ENCODE measurements at places on chromosomes 5 and 9. TPM values are rescaled to one million over a fixed set of nuclear protein-coding genes. Genes with fewer than 3 reads are reported as not detected.

DNA sequence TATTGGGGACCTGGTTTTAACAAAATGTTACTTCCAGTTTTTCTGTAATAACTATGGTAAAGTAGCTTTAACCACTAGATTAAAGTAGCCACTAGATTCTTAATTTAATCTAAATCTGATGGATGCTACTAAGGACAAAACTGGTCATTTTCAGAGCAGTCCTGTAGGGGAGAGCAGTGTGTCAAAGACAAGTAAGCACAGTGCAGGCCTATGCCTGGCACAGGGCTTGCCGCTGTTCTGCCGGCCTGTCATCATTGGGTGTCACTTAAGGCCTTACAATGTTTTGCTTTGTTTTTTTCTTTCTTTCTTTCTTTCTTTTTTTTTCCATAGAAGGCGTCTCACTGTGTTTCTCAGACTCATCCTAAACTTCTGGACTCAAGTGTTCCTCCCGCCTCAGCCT lies 53.0 kb upstream of the NXNL2 start:
- no peak for DNase-seq

DNA sequence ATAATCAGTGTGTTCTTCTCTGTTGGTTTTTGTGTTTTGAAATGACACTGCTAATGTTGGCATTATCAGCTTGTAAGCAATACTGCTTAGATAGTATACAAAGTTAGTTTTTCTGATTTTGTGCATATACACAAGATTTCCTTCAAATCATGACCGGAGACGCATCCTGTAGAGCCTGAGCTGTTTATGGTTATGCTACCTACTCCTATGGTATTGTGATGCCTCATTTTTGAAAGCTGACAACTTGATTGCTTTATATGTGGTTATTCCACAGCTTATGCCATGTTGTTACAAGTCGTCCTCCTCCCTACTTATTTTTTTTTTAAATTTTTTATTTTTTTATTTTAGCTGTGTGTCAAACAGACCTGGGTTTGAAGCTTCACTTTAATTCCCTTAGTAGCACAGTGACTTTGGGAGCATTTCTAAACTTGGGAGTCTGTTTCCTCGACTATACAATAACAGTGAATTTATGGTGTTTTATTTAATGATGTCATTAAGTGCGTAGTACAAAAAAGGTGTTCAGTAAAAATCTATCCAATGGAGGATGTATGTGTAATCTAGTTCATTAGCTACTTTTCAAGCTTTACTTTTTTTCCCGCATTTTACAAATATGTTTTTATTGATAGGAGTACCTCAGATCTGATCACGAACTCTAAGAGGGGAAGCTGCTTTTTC lies 59.5 kb downstream of the PARP8 start:
- no peak for DNase-seq

DNA sequence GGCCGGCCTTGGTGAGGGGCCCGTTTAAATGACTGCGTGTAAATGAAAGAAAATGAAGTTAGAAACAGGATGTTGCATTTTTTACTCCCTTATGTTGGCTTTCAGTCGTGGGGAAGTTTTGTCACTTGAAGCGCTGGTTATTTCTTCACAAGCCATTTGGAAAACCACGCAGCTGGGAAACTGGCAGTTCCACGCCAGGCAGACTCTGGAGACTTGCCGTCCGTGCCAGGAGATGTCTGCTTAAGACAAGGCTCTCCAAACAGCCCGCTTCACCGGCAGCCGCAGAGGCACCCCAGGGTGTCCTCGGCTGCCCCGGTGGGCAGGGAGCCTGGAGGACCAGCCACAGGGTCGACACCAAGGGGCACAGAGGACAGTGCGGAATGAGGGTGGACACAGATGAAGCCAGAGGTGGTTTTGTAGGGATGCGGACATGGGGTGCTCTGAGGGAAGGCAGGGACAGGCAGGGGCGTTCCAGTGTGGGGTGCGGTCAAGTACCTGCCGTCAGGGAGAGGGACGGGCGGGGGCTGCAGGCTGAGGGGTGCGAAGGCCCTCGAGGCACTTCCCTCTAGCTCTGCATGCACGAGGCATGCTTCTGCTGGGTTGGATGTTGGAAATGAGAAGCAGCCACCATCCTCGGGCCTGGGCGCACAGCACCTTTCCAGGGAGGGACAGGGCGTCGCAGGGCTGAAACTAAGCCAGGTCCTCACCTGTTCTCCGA lies 11.1 kb upstream of the AJM1 start:
- DNase-seq = no peak

DNA sequence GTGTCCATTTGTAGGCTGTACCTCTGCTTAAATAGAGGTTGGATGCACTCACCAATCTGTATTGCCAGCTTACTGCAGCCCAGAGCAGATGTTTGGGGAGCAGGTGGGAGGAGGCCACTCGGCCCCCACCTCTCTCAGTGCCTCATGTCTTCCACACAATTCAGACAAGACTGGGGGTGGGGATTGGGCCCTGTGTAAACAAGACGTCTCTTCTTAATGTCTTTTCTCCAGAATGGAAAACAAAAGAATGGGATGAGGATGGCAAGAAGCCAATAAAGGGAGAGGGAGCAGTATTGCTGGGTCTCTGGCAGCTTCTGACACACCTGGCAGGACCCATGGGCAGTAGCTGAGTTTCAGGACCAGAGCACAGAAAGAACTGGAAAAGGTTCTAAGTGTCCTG lies 64.9 kb downstream of the SIL1 start:
- DNase-seq = no peak

The IFNA13 gene
- not detected for total RNA-seq

DNA sequence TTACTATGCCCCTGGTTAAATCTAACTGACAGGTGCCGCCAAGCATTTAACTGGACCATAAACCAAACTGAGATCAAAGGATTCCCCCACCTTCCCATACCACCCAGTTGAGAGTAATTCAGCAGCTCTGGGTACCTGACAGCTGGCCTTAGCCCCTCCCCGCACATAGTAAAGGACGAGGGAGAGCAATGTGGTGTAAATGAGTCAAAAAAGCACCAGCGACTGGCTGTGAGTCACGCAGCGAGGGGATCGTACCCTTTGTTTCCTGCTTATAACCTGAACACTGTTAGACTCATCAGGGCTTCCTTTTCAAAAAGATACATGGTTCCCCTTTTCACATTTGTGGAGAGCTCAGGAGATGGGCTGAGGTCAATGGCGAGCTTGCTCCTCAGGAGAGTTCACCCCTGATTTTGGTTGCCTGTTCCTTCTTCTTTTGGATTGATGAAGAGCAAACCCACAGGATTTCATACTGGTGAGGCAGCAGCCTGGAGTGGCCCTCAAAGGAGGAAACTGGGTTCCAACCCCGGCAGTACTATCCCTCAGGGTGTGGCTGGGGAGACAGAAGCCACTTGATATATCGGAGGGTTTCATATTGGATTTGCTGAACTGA lies 71.5 kb downstream of the ANKRD33B start:
- DNase-seq = no peak

- DNase-seq = no peak
Measured at GRCh38 chr5:83563631-83564030, 92.1 kb downstream of the VCAN start.

GRCh38 chr9:91308191-91308590 lies 53.5 kb downstream of the AUH start:
- DNase-seq = no peak

The MUSK gene
- 3.7 TPM for total RNA-seq

The CTSV gene
- 0.43 TPM for total RNA-seq

The PITX1 gene
- not detected for total RNA-seq

DNA sequence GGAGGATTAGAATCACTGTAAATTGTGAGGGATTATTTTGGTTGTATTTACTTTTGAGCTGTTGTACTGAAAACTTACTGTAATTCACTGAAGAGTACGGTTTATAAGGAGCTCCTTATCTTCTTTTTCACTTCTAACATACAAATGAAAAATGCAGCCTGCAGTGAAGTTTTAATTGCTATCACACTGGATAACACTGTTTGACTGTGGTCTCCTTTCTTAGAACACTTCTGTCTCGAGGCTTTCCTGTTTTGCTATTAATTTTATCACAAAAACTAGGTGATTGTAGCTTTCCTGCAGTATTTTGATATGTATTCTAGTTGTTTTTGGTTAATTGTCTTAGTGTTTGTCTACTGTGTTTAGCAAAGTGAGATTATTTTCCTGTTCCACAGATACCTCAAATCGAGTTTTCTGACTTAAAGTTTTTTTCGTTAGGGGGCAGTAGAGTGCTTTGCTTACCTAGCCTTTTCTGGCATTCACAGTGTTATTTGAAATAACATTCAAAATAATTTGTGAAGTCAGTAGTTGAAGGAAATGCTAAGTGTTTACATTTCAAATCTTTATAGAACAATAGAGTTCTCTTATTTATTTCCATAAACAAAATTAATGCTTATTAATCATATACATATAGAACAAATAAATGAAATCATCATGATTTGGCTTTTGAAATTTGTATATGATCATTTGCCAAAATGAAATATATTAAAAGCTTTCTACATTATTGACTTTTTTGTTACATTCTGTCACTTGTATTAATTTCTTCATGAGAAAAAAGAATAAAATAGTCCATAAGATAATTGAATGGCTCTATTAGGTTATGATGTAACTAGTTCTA lies 52.9 kb downstream of the COMMD10 start:
- DNase-seq = no peak

DNA sequence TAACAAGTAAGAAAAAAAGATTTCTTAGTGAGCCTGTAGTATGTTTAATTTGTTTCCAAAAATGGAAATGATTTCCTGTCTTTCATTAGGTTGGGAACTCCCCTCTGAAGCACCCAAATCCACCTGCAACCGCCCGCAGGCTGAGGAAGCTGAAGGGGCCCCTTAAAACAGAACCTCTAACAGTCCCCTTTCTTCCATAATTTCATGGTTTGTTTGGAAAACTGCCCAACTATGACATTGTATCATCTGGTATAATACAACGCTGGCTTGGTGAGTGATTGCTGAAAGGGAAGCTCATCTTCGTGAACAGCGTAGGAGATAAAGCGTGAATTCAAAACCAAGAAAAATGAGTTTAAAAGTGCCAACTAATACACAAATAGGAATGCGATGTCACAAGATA lies 215.5 kb downstream of the FSTL4 start:
- no peak for DNase-seq

- DNase-seq = no peak
Measured at GRCh38 chr5:150349681-150350275, 7.7 kb upstream of the TCOF1 start.

- no peak for DNase-seq
Measured at GRCh38 chr5:54207566-54207965, 102.8 kb downstream of the ARL15 start.

- no peak for DNase-seq
Measured at GRCh38 chr9:35027374-35027773, 37.8 kb downstream of the DNAJB5 start.

GRCh38 chr5:126938466-126938865 lies 91.9 kb downstream of the MARCHF3 start:
- no peak for DNase-seq

DNA sequence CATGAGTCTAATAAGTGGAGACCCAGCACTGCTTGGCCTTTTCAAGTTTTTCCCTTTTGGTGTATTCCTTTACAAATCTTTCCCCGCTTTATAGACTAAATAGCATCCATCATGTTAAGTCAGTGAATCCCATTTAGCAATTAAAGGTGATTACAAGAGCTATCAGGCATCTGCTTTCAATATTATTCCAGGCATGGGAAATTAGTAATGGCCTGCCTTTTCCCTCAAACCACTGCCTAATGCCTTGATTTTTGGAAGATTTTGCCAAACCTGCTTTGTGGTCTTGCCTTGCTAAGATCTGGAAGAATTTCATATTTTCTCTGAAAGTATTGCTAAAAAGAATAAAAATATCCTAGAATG lies 102.8 kb upstream of the GNA14 start:
- no peak for DNase-seq

- DNase-seq = no peak
Measured at GRCh38 chr5:124842725-124843595, 96.5 kb upstream of the ZNF608 start.

DNA sequence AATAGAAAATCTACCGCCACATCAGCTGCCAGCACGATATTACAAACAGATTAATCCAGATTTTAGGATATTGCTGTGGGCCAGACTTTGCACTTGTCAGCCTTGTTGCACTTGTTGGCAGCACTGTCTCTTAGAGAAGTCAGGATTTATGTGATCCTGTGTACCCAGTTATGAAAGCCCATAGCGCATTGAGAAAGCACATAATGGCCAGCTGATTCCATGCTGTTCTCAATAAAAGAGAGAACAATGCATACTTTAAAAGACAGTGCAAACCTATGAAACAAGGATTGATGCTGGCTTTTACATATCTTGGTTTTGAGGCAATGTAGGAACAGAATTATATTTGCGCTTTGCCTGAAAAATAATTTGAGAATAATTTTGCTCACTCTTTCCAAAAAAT lies 140.8 kb downstream of the CEP120 start:
- no peak for DNase-seq

- DNase-seq = no peak
Measured at GRCh38 chr9:89502038-89502601, 4.2 kb upstream of the SEMA4D start.

The GPR150 gene
- total RNA-seq = 0.49 TPM

The CCDC152 gene
- total RNA-seq = 0.78 TPM

The FOXI1 gene
- not detected for total RNA-seq

GRCh38 chr9:70883056-70883455 lies 238.4 kb downstream of the TRPM3 start:
- no peak for DNase-seq

The GKAP1 gene
- total RNA-seq = 5.4 TPM

DNA sequence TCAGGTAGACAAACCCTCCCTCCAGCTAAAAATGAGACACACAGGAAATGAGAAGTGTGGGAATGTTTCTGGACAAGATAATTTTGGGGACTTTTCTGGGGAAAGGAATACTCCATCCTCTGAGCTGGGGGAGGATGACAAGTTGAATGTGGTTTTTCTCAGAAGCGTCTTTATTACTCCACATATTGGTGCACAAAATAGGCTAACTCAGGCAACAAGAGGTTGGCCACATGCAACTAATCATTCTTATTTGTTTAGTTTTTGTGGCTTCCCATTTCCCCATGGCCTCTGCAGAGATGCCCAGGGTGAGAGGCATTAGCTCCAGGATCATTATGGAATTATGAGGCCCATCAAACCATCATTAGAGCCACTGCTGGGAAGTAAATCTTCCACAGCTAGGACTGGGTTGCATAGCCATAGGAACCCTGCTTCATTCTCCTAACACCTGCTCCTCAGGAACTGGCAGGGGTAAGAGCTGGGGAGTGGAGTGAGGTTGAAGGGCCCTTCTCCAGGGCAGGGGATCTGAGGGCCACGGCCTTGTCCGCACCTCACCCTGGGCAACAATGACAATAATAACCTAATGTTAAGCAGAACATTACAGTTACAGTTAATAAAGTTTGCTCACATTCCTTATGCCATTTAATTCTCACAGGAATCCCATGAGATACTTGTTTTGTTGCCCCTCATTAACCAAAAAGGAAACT lies 9.3 kb upstream of the SIL1 start:
- DNase-seq = no peak

- no peak for DNase-seq
Measured at GRCh38 chr5:136103118-136103517, 29.5 kb upstream of the SMAD5 start.

Measured in upper lobe of right lung (tissue), 1 donor.